ENCODE measurements at places on chromosomes 13 and 19.

DNA sequence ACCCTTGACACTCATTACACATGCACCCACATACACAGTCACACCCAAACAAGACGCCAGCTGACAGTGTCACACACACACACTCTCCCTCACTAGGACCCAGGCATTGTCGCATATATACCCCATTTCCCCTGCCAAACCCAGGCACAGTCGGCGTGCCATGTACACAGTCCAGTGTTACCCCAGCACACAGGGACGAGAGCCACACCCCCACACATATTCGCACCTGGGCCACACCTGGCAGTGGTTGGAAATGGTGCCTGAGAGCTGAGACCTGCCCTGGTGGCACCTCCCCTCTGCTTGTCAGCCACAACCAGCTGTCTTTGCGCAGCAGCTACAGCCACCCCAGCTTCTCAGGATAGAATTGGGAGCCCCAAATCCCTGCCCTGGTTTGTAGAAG, 9.0 kb downstream of the NFIX start:
- DNase-seq: no peak

DNA sequence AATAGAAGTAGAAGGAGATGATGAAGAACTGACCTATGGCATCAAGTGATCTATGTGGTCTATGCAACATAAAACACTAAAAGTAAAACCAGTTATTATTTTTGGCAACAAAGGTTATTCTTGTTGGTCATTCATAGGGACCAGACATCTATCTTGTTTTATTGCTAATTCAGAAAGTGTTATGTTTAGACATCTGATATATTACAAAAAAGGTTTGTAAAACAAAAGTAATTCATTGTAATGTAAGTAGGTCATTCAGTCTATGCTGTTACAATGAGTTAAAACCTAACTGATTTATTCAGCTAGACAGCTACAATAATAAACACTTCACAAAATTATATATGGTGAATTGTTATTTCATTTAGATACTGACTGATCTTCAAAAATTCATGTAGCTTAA, 461.9 kb downstream of the PCDH17 start:
- no peak for DNase-seq

DNA sequence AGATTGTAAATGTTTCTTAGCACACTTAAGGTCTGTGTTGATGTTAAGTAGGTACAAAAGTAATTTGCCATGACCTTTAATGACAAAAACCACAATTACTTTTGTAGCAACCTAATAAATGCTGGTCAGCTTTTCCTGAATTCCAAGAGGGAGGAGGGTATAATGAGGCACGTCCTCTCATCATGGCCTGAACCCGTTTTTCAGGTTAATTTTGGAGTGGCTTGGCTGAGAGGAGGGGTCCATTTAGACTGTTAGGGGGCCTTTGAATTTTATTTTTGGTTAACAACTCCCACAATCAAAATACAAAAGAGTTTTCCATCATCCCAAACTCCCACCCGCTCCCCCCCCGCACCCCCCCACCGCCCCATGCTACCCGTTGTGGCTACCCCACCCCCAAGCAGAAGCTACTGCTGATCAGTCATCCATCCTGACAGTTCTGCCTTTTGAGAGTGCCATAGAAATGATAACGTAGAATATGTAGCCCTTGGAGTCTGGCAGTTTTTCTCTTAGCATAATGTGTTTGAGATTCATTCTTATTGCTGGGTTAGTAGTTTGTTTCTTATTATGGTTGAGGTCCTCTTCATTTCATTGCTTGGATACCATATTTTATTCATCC, 14.4 kb upstream of the PLEKHF1 start:
- no peak for DNase-seq

DNA sequence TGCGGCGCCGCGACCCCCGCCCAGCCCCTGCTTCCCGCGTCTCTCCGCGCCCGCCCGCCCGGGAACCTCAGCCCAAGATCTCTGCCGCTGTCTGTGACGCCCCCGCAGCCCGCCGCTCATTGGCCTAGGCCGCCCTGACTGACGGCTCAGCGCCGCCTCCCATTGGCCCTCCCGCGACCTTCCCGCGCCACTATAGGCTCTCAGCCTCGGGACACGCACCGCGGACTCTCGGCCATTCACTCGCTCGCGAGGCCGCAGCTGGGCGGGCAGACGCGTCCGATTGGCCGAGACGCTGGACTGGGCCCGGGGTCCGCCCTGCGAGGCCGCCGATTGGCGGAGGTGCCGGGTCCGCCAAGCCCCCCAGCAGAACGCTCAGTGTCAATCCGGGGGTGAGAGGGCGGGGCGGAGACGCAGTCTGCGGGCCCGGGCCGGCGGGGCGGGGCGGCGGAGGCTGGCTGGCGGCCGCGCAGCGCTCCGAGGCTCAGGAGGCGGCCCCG, at the start of gene PRKACA:
TSS of gene PRKACA (minus strand) at position 95 of the 497 bp plus-strand sequence. CDS start 215 bp downstream, outside the sequence.
- DNase-seq: peak; percentile 94

DNA sequence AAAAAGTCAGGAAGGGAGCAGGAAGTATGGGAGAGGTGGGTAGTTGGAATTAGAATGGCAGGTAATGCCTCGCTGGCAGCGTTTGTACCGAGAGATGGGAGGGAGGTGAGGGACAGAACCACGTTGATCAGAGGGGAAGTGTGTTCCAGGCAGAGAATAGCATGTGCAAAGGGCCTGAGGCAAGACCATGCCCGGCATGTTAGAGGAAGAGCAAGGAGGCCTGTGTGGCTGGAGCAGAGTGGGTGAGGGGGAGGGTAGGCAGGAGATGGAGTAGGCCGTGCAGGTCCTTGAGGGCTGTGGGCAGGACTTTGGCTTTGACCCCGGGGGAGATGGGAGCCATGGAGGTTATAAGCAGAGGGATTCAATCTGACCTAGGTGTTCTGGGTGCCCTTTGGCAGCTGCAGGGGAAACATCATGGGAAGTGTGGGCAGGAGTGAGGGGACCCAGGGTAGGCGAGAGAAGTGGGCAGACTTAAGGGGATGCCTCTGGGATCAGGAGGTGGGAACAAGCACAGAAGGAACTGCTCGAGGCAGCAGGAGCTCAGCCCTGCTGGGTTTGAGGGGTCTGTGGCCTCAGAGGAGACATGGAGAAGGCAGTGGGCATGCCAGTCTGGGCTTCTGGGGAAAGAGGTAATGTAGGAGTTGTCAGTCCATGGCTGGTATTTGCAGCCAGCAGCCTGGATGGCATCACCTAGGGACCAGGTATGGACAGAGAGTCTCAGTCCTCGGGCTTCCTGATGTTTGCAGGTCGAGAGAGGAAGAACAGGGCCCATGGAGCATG, 48.8 kb downstream of the CD320 start:
- DNase-seq: no peak

DNA sequence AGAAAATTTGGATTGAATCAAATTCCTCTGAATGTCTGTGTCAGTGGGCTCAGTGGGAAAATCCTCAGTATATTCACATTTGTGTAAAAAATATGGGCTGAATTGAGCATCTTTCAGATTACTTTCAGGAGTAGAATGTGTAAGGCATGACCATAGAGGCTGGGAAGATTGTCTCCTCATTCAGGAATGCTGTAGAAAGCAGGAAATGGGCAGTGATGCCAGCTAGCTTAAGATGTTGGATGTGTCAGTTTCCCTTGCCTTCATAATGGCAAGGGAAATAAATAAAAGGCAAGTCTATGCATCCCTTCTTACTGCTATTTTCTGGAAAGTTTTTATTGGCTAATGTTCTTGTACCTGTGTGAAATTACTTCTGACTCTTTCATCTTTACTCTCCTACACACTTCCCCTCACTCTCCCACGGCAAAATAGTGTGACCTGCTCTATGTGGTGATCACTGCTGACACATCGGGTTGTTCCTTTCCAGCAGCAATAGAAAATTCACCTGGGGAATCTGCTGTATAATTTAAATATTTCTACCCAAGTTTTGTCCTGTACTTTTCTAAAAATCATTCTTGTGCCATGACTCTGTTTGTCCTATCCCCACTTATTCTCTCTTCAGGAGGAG, 103.2 kb downstream of the LMO7 start:
- DNase-seq: no peak

- DNase-seq: no peak
These were observed 17.9 kb upstream of the EPHX3 start for GRCh38 chr19:15249972-15250639.
